SHP77 treated with DMSO at 0.1 percent for 48 hours (cell line): ENCODE measurements at places on chromosomes 2 and 18.
A peak's percentile ranks its signal among the peaks of the same experiment; 100 is the strongest.

- no peak for DNase-seq
Observed at GRCh38 chr2:196356332-196356731, 185.0 kb upstream of the STK17B start.

DNA sequence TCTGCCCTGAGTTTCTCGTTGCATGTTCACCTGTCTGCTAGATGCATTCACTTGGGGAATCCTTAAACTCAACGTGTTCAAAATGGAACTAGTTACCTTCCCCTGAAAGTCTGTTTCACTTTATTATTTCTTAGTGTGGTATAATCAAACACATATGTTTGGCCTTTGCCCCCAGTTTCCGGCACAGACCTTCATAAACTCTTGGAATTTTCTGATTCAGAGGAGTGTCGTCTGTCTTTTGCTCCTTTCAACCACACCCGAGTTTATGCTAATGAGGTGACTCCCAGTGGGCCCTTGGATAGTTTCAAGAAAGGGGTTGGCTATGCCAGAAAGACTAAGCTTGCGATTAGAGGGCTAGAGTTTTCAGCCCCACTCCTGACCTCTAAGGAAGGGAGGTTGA lies 198.9 kb downstream of the CDCA7 start:
- no peak for DNase-seq

GRCh38 chr2:96945014-96945413 lies 41.4 kb downstream of the FAM178B start:
- peak; percentile 70 for DNase-seq

DNA sequence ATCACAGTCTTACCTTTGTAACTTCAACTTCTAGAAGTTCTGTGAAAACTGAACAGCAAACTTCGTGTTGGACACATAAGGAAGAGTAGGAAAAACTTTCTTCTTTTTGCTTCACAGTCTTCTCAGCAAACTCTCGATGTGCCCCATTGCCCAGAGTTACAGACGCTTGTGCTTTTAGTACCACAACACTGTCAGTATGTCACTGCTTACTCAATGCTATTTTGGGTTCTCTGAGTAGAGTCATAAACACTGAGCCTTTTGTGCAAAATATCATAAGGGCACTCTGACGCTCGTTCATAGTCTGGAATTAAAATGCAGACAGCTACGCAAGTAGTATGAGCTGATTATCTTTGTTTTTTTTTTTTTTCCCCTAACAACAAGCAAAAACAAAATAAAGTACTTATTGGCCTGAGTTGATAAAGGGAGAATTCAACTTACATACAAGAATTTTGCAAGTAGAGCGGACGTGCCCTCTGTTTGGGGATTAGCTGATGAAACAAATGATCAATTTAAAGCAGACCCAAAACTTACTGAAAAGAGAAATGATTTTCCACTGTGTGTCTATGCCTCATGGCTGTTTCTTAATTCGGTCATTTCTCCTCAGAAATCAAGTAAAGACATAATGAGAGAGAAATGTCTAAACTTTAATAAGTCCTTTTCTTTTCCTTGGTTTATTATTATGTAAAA lies at the start of gene CDH19:
Gene CDH19 (minus strand): TSS at position 150 of the 687 bp plus-strand sequence. CDS start 31,886 bp downstream, outside the sequence.
- DNase-seq, result peak; percentile 64

- no peak for DNase-seq
Observed at GRCh38 chr2:196939371-196939770, 12.9 kb upstream of the PGAP1 start.

- no peak for DNase-seq
Observed at GRCh38 chr18:41655074-41655473, 300.0 kb upstream of the PIK3C3 start.

DNA sequence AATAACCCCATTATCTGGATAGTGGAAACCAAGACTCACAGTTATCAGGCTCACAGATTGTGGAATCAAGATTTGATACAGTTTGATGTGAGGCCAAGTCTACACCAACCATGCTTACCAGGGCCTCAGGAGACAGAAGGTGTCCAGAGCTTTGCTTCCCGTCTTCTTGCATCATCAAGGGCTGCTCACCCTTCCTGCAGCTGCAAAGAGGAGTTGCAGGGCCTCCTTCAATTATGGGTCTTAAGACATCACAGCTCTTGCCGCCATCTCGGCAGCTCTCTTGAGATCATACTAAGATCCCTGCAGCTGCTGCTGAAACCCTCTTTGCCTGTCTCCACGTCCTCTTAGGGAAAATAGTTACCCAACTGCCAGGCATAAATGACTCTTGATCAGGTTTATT lies 176.0 kb downstream of the MGAT5 start:
- DNase-seq, result no peak

DNA sequence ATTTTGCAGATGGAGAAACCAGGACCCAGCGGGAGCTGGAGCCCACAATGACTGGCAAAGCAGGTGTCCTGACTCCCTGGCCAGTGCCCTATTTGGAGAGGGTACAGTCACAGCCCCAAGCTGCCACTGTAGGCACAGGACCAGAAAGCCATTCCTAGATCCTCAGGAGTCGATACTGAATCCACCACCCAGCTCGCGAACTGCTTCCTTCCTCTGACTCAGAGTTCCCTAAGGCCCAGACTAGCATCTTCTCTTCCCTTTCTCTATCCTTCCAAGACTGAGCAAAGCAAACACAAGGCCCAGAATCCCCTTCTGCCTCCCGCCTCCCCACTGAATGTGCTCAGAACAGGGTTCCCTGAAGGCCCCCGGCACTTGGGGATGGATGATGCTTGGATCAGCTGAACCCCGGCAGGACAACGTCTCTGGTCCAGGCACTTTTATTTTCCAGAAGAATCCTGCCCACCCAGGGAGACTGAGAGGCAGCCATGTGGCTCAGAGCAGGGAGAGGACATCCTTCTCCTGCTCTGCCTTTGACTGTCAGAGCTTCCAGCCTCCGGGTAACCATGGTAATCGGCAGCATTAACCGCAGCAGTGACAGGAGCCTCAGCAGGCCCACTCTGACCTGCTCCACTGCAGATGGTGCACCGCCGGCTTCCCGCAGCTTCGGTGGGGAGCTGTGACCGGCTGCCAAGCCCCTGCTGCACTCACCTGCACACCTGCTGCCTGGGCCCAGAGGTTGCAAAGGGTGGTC lies 34.8 kb upstream of the KLHL29 start:
- DNase-seq, result no peak

DNA sequence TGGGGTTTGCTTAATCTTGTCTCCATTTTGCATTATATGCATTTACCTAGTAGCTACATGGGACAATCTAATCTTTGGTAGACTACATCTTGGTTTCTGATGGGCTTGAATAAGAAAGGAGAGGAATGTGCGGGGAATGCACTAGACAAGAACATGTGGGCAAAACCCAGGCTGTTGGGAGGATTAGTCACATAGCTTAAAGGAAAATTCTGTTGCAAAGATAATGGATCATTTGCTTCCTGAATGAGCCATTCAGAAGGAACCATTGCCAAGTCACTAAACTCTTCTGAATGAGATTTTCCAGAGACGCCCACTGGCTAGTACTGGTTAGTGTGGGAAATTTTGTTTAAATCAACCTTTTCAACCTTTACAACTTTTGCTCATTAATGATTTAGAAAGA lies 84.8 kb downstream of the OSBPL6 start:
- DNase-seq, result no peak

DNA sequence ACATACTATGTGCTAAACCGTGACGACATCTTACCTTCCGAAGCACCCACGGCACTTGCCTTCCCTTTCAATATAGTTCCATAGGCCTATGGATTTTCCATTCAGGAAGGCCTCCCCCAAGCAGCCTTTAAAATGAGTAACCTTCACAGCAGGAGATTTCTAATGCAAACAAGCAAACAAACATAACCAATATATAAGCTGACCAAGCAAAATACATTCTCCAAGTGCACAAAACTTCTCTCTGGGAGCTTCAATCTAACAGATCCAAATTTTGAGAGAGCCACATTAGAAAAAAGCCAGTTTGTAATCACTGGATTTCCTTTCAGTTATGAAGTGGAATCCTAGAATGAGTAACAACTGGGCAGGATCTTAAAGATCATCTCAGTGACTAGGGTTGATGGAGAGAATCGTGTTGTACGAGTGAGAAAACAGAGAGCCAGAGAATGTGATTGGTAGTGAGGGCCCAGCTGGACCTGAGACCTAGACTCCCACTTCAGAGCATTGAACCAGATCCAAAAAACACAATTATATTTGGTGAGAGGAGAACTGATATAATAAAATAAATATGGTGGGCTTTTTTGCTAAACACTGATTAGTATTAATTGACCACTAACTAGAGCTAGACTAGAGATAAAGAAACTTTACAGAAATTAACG lies 145.6 kb downstream of the LAMA1 start:
- no peak for DNase-seq

- DNase-seq, result no peak
Observed at GRCh38 chr2:141528990-141529389, 601.8 kb downstream of the LRP1B start.

DNA sequence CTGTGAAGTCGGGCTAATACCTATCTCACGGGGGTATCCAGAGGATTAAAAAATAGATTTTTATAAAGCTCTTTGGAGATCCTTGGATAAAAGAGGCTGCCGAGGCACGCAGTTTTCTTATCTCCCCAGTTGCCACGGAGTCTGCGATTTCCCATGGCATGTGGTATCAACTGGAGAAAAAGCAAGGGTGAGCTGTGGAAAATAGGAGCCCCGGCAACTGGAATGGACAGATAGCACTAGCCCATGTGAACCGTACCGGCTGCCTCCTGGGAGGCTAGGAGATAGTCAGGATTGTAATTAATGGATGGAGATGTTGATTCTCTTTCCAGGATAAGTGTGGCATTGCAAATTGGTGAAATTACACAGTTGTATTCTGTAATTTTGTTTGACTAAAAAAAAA lies 407.6 kb upstream of the KCNH7 start:
- no peak for DNase-seq

DNA sequence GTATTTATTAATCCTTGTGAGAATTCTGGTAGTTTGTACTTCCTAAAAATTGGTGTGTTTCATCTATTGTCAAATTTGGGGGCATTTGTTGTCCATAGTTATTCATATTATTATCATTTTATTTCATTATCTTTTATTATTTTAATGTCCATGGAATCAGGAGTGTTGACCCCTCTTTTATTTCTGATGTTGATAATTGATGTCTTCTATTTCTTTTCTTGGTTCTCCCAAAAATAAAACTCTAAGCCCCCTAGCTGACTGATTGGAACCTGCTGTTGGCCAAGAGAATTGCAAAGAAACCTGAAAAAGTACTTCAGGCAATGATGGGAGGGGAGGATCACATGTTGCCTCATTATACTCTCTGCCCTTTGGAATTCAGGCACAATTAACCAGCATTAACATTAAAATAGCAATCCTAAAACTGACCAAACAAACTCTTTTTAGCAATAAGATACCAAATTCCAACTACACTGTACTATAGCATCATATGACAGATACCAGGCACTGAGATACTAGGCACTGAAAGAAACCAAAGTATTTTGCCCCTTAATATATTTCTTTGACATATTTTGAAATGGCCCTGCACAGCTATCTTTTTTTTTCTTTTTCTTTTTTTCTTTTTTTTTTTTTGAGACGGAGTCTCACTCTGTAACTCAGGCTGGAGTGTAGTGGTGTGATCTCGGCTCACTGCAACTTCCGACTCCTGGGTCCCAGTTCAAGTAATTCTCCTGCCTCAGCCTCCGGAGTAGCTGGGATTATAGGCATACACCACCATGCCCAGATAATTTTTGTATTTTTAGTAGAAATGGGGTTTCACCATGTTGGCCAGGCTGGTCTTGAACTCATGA lies 1097.2 kb upstream of the CNTNAP5 start:
- DNase-seq, result no peak

GRCh38 chr2:146818122-146818521 lies 1026.7 kb upstream of the ACVR2A start:
- DNase-seq, result no peak

- no peak for DNase-seq
Observed at GRCh38 chr2:176525086-176525485, 255.8 kb downstream of the MTX2 start.
